ENCODE measurements at places on chromosomes 5 and 9. TPM values are rescaled to one million over a fixed set of nuclear protein-coding genes. Genes with fewer than 3 reads are reported as not detected.

Gene ADAMTS13
- 8.3 TPM for polyA plus RNA-seq

GRCh38 chr9:14079440-14079839 is 234.5 kb downstream of the NFIB start:
- no peaks in the 10 kb centered on the region for H3K27me3 ChIP-seq
- no peaks in the 10 kb centered on the region for H3K36me3 ChIP-seq
- DNase-seq, result no peak
- H3K27ac ChIP-seq, result no peak overlapping the region
- H3K4me3 ChIP-seq, result no peak overlapping the region
- H3K4me1 ChIP-seq, result no peaks in the 10 kb centered on the region

- no peak overlapping the region for H3K27ac ChIP-seq
- H3K4me3 ChIP-seq, result no peak overlapping the region
- H3K27me3 ChIP-seq, result no peaks in the 10 kb centered on the region
Observed at GRCh38 chr5:171122372-171122771, 186.7 kb upstream of the TLX3 start.

- H3K27ac ChIP-seq, result no peak overlapping the region
- no peak for DNase-seq
- H3K27me3 ChIP-seq, result no peaks in the 10 kb centered on the region
Observed at GRCh38 chr5:89560696-89561095, 677.7 kb upstream of the MEF2C start.

- H3K27me3 ChIP-seq, result peaks cover 31% of the 10 kb centered on the region
- no peak for DNase-seq
- H3K4me3 ChIP-seq, result no peak overlapping the region
- no peaks in the 10 kb centered on the region for H3K36me3 ChIP-seq
Observed at GRCh38 chr5:178346607-178347334, 114.2 kb upstream of the PHYKPL start.

- no peak for DNase-seq
- H3K27me3 ChIP-seq, result no peaks in the 10 kb centered on the region
- no peaks in the 10 kb centered on the region for H3K36me3 ChIP-seq
- H3K4me3 ChIP-seq, result no peak overlapping the region
- H3K27ac ChIP-seq, result no peak overlapping the region
Observed at GRCh38 chr5:34867660-34868059, 28.7 kb downstream of the TTC23L start.

Data from stomach (tissue), 19 donors.